Activated naive CD8-positive, alpha-beta T cell treated with anti-CD3 and anti-CD28 coated beads for 36 hours (primary cell): ENCODE measurements at places on chromosomes 4 and X.

DNA sequence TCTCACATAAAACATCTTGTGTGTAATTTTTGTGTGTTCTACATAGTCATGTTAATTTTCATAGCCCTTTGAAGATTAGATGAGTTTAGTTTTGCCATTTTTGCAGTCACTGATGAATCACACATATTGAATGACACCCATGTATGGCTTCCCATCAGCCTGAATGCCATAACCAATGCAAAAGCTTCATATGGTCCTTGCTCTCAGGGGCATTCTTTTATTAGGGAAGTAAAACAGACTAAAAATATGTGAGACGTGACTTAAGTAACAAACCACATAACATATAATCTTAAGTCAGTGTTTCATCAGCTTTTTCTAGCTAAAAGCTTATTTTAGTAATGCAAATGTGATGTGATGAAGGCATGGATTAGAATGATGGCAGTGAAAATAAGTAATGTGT lies 8.2 kb downstream of the SLC25A4 start:
- DNase-seq: no peak

DNA sequence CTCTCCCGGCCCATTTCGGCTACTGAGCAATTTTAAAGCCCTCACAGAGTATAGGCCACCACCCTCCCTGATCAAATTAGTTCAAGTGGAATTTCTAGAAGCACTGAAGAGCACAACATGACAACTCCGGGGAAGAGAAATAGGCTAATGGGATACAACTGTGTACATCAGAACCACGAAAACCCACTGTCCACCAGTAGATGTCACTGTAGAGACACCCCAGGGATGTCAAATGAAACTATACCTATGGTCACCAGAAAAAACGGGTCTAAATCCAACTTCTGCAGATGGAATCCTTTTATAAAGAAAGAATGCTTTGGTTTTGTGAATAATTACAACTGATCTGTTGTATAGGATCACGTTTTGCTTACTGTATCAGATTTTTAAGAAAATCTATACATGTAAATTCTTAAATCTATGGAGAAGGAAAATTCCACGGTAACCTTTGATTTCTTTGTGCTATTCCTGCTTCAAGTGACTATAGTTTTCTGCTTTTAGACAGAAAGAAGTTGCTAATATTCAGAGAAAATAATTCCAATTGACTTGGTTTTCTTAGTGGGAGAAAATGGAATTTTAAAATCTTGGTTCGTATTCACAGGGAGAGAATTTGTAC lies 29.5 kb upstream of the MAP3K15 start:
- DNase-seq: peak; percentile 16

- peak; percentile 24 for DNase-seq
Observed at GRCh38 chrX:54495814-54496516, at the start of gene FGD1. Gene FGD1, minus strand, starts transcription at chrX:54496234. Its CDS starts 802 bp downstream, at chrX:54495432.

- DNase-seq: no peak
Observed at GRCh38 chrX:134075894-134076718, 90.7 kb upstream of the GPC3 start.

DNA sequence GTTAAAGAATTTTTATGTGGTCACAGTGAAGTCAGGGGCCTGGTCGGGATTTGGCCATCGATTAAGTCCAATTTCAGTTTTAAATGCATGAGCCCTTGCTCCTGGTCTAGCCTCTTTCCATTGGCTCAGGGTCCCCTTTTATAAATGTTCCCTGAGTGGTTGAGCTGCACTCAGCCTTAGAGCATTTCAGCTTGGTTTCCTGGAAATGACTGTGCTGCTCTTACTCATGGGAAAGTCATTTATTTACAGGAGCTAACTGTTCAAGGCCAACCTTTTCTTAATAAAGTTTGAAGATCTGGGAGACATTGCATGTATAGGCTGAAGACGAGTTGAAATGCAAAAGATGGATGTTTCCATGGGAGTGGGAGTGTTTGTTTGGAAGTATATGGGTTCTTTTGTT lies 98.8 kb upstream of the CLNK start:
- no peak for DNase-seq

DNA sequence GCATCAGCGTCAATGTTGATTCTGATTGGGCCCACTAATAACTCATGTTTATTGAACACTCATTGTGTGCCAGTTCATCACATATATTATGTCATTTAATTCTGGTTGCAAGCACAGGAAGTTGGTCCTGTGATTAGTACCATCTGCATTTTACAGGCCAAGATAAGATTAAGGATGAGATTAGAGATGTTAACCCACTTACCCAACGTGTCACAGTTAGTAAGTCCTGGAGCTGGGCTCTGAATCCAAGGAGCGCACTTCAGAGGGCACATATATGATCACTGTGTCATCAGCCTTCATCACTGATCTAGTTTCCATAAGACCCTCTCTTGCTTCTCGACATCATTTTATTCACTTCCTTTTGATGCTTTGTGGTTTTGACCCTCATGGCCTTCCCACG lies 205.3 kb upstream of the ANXA3 start:
- DNase-seq: no peak
